ENCODE measurements at places on chromosomes 11 and 22.

- no peak for DNase-seq
These were observed 60.2 kb downstream of the SLN start for GRCh38 chr11:107651672-107652071.

- DNase-seq = no peak
These were observed 37.6 kb downstream of the TRMU start for GRCh38 chr22:46373159-46373558.

GRCh38 chr22:20080776-20081654 is 974 bp downstream of the DGCR8 start:
- DNase-seq = no peak

GRCh38 chr11:72826191-72826941 is 12.2 kb downstream of the ATG16L2 start:
- no peak for DNase-seq

DNA sequence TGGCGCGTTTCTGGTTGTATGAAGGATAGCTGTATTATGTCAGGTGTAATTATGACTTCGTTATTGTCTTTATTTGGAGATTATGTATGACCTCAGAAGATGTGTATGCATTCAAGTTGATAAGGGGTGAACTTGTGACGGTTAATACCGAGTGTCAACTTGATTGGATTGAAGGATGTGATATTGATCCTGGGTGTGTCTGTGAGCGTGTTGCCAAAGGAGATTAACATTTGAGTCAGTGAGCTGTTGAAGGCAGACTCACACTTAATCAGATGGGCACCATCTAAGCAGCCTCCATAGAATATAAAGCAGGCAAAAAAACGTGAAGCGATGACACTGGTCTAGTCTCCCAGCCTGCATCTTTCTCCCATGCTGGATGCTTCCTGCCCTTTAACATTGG is 15.3 kb upstream of the CD82 start:
- no peak for DNase-seq

GRCh38 chr11:86192519-86193257 is 51.9 kb upstream of the EED start:
- no peak for DNase-seq

- no peak for DNase-seq
These were observed 11.4 kb downstream of the EHF start for GRCh38 chr11:34632105-34632791.

GRCh38 chr22:45769569-45770210 is 98.1 kb downstream of the ATXN10 start:
- no peak for DNase-seq

- no peak for DNase-seq
These were observed 173.8 kb downstream of the SOX6 start for GRCh38 chr11:16182553-16182952.

- no peak for DNase-seq
These were observed 25.4 kb upstream of the CPT1A start for GRCh38 chr11:68867066-68867465.

- no peak for DNase-seq
These were observed 2.5 kb downstream of the USP2 start for GRCh38 chr11:119378851-119379465.

- no peak for DNase-seq
These were observed 680.3 kb downstream of the NTM start for GRCh38 chr11:132050577-132051165.

- no peak for DNase-seq
These were observed 39.3 kb upstream of the CELSR1 start for GRCh38 chr22:46576556-46577367.

GRCh38 chr22:39133871-39134270 is 18.6 kb downstream of the CBX7 start:
- no peak for DNase-seq

Measured in left renal pelvis (tissue), 4 donors.